Activated naive CD4-positive, alpha-beta T cell treated with anti-CD3 and anti-CD28 coated beads for 36 hours (primary cell): ENCODE measurements at places on chromosomes 11 and 22.

DNA sequence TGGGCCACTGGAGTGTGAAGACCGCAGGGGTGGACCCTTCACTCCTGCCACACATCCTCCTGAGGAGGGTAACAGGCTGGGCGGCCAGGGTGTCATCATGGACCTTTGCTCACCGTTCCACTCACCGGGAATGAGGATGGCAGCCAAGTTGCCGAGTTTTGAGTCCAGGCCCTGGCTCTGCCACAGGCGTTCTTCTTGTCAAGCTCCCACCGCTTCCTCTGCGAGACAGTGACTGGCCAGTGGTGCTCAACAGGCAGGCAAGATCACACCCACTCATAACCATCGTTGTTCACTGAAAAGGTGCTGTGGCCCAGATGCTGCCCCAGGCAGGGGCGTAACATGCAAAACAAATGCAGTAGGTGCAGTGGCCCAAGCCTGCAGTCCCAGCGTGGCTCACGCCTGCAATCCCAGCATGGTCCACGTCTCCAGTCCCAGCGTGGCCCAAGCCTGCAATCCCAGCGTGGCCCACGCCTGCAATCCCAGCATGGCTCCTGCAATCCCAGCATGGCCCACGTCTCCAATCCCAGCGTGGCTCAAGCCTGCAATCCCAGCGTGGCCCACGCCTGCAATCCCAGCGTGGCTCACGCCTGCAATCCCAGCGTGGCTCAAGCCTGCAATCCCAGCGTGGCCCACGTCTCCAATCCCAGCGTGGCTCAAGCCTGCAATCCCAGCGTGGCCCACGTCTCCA, 5.0 kb upstream of the PANX2 start:
- DNase-seq, result no peak

- no peak for DNase-seq
Observed at GRCh38 chr22:20106205-20106848, 9.6 kb upstream of the RANBP1 start.

GRCh38 chr11:126857860-126858808, 142.4 kb downstream of the KIRREL3 start:
- no peak for DNase-seq

- DNase-seq, result no peak
Observed at GRCh38 chr11:19777039-19777376, 64.4 kb downstream of the NAV2 start.

GRCh38 chr11:47062736-47063135, 113.9 kb downstream of the ARFGAP2 start:
- no peak for DNase-seq

DNA sequence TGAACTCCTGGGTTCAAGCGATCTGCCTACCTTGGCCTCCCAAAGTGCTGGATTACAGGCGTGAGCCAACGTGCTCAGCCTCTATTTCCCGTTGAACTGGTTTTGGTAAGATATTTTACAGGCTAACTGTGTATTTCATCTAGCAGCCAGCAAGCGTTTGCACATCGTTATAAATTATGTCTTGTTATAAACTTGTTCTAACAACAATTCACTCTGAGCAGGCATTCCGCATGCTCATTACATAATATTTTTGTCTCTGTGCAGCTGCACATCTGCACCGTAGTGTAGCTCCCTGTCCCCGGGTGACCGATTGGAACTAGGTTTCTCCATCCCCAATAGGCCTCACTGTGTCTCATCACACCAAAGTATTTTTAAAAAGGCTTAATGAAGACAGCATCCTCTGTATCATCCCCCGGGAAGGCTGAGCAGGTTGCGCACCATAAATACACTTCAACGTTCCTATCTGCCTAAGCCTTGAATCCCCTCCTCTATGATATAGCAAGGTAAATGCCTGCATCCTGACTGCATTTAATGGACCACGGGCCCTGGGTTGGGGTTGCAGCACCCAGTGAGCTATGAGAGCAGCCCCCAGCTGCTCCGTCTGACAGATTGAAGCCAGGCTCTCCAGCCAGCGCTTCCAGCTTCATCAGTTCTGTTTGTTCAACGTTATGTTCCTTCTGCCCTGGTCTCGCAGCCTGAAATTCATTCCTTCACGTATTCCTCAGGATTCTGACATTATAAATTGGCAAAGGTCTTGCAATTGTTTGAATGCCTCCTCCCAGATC, 47.7 kb downstream of the TST start:
- no peak for DNase-seq
